Stimulated activated naive CD8-positive, alpha-beta T cell treated with anti-CD3 and anti-CD28 coated beads, Interleukin-15, amount 100 ng/mL, for 72 hours (primary cell): ENCODE measurements at places on chromosomes 12 and 14.

GRCh38 chr12:27905285-27906126, 67.0 kb downstream of the PTHLH start:
- DNase-seq, result no peak

DNA sequence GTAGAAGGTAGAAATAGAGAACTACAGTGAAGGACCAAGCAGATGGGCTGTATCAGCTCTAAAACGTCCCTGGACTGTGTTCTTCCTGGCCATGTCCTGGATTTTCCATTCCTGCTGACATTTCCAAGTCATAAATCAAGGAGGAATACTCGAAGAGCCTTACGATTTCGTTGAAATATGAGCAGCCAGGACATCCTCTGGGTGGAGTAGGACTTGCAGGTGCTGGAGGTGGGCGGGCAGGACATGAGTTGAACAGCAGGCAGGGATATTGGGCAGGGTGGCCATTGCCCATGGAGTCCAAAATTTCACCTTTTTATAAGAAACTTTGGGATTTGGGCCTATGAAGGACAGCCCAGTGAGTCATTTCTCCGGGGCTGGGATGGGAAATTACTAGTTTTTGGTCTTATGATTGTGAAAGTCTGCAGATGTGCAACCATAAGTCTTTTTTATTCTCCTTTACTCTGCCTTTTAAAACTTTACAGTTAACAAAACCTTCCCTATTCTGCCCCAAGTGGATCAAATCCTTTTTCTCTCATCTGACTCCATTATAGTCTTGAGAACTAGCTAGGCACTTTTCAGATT, 88.8 kb downstream of the TMX1 start:
- DNase-seq, result no peak

DNA sequence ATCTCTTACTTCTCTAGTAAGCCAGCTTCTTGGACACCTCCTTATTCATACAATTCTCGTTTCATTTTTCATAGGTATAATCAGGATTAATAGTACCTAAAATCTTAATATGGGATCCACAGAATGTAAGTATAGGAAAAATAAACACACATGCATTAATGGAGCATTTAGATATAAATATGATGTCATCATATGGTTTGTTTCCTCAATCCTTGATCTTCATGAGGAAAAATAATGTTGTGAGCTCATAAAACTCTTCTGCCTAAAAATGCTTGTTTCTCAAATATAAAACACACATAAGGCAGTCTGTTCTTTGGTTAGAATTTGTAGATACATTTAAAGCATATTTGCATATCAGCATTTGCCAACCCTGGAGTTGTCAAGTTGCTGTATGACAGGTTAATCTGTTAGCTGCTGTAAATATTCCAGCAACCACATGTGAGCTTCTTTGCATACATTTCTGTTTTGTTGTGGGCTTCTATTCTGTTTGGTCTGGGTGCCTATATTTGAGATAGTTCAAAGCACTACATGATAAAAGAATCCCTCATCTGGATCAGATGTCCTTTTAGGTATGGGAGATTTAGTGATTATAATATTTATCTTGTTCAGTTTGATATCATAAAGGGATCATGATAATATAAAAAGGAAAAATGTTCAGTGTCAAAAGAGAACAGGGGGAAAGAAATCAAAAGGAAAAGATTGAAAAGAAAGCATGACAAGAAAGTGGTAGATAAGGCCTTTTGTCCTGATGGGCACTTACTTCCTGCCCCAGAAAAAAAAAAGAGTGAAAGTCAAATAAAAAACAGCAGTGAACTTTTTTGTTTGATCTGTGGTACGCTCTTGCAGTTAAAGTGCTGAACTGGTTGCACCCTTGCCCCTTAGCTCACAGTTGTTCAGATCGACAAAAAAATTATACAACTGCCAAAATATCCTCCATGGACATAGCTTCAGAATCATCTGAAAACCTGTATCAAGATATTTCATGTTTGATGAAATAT, 68.6 kb downstream of the ACSS3 start:
- no peak for DNase-seq

DNA sequence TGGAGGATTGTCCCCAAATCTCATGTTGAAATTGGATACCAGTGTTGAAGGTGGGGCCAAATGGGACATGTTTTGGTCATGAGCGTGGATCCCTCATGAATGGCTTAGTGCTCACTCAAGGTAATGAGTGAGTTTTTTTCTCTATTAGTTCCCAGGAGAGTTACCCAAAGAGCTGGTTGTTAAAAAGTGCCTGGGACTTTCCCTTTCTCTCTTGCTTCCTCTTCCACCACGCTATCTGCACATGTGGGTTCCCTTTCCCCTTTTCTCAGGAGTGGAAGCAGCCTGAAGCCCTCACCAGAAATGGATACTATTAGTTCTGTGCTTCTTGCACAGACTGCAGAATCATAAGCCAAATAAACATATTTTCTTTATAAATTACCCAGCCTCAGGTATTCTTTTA, 465.4 kb downstream of the FSCB start:
- DNase-seq, result no peak

GRCh38 chr14:52395728-52396127, 81.6 kb downstream of the PTGER2 start:
- DNase-seq, result no peak

DNA sequence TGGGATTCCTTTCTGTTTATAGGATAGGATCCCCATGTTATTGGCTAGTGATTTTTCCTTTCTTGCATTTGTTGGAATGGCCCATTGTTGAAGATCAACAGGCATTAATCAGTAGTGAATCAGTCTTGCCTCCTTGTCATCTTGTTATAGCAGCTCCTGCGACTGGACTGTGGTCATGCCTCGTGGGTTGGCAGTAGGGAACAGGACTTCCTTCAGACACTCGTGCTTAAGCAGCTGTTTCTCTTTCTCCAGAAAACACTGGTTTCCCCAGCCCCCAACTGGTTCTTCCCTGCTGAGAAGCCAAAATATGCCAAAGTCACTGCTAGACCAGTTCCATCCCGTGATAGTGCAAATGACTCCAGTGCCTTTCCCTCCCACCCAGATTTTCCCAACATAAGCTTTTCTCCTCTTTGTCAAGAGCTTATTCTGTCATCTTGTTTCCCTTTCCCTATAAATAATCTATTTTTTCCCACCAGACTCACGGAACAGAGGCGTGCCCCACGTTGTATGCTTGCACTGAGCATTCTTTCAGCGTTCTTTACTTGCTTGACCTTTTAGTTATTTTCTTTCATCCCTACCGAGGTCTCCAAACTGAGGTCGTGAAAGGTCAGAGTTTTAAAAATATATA, 83.5 kb downstream of the SAMD4A start:
- DNase-seq, result no peak

GRCh38 chr12:1890119-1890703, 28.2 kb downstream of the CACNA2D4 start:
- no peak for DNase-seq

GRCh38 chr14:29216268-29217232, 450.0 kb downstream of the FOXG1 start:
- no peak for DNase-seq
